ENCODE measurements at places on chromosomes 11 and 22.

GRCh38 chr11:1508491-1508891, 21.9 kb upstream of the MOB2 start:
- DNase-seq, result no peak

DNA sequence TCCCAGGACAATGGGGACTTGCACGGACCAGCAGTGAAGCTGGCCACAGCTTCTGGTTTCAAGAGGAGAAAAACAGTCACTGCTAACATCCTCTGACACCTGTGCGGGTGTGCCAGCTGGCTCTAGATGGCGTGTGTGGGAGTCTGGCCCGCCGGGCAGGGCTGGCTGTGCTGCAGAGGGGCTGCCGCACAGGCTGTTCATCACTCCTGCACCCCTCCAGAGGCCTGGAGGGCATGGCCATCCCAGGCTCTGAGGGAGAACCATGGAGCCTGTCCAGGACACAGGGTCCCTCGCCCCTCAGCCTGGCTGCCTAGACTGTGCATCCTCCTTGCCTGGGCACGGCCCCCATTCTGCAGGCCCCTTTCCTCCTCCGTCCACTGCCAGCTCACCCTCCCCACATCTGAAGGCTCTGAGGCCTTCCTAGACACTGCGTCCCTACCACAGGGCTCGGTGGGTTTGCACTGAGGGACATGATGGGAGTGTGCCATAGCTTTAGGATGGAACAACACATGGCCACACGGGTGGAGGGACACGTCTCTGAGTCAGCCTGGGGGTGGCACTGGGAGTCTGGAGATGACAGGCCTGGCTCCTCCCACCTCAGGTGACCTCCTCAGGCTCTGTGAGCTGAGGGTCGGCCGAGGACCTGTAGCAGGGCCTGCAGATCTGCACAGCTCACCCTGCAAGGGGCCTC, 42.1 kb upstream of the GNB1L start:
- DNase-seq, result no peak

DNA sequence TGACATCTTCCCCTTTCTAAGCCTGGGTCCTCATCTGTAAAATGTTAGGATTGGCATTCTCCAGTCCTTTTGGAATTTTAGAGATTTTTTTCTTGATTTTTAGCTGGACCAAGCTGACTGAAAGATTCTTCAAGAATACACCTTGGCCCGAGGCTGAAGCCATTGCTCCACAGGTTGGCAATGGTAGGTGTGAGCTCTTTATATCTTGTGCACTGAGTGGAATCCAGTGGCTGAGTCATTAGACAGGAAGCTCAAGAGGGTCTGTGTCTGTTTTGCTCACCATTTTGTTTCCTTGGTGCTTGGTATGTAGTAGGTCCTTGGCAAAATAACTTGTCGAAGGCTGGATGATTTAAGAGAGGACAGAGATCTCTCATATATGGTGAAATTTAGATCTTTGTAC, 6.2 kb downstream of the EIF3L start:
- no peak for DNase-seq

DNA sequence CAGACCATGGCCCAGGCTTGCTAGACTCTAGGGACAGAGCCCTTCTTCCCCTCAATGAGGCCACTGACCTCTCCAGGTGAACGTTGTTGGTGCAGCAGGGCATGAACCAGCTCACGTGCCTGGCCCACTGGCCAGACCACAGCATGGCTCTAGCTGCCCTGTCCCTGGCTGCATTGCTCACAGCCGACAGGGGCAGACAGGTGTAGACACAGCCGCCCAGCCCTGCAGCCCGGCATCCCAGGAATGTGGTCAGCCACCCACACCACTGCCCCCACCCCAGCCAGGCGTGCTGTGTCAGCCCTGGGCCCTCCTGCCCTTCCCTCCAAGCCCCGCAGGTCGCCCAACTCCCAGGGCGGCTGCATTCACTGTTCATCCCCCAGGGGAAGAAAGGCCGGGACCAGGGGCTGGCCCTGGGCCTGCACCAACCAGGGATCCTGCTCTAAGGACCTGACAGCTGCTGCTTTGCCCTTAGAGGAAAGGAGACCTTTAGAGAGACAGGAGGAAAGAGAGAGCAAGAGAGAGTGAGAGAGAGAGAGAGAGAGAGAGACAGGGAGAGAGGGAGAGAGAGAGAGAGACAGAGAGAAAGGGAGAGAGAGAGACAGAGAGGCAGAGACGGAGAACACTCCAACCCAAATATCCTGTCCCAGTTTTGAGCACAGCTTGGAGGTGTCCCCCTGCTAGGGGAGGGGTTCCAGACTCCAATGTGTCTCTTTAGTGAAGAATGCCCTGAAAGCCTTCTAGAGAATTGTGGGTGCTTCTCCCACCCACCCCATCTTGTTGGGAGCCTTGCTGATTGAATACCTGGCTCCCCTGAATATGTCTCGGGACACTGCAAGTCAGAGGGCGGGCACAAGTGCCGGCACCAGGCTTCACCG, 44.2 kb upstream of the LINC01488 start:
- no peak for DNase-seq

Data from hematopoietic multipotent progenitor cell treated with erythropoietin and hydrocortisone succinate and interleukin-3 and kit ligand, for 17 days (in vitro differentiated cells).